ENCODE measurements at places on chromosomes 1 and 21. TPM values are rescaled to one million over a fixed set of nuclear protein-coding genes. Genes with fewer than 3 reads are reported as not detected.

Gene LAMC1
- total RNA-seq = 369 TPM

Gene CCDC181
- total RNA-seq = 0.63 TPM

Gene KLF17
- not detected for total RNA-seq

Gene CD160
- not detected for total RNA-seq

Gene IL6R
- total RNA-seq = 12.4 TPM

GRCh38 chr1:91070298-91070697, 48.5 kb upstream of the ZNF644 start:
- no peak for DNase-seq

GRCh38 chr1:90823686-90824085, 106.6 kb upstream of the BARHL2 start:
- DNase-seq = no peak

- no peak for DNase-seq
Measured at GRCh38 chr1:24427545-24427862, 11.9 kb downstream of the NIPAL3 start.

- no peak for DNase-seq
Measured at GRCh38 chr1:1356166-1356795, 2.1 kb downstream of the MXRA8 start.

DNA sequence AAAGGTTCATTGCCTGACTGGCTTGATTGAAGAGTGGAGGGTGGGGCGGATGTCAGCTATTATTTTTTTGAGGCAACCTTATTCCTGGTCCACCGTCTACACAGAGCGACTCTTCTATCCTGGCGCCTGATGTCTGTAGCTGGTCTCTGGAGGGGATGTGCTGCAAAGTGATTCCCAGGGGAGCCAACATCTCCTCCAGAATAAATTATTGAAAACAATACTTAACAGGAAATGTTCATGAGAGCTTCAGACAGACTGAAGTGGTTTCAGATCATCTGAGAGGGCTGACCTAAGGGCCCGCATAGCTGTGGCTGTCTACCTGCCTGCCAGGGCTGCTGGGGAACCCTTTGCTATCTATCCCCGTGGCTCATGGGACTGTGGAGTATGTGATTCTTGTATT, 66.7 kb downstream of the TEX35 start:
- peak; percentile 46 for DNase-seq

GRCh38 chr1:231147896-231148295, 14.0 kb upstream of the TRIM67 start:
- peak; percentile 53 for DNase-seq

- no peak for DNase-seq
Measured at GRCh38 chr1:6509919-6510291, 18.4 kb upstream of the PLEKHG5 start.

GRCh38 chr1:237394281-237394680, 352.3 kb downstream of the RYR2 start:
- DNase-seq = no peak

DNA sequence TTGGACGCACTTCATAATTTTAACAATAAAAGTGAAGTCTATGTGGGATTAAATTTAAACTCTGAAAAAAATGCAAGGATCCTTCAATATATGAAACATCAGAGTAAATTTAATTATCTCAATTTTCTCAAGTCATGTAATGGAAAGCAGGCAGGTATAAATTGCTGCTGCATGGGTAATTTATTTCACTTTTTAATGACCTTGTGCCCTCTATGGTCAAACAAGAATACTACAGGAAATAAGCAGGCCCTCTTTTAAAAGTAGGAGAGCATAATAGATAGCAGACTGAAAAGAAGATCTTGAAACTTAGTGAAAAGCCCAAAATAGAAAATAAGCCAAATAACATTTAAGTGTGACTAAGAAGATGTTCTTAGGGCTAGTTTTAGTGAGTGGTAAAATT, 22.9 kb downstream of the BCAS2 start:
- no peak for DNase-seq

- no peak for DNase-seq
Measured at GRCh38 chr21:32162727-32163320, 116.0 kb downstream of the MIS18A start.

- DNase-seq = peak; percentile 93
Measured at GRCh38 chr1:163069142-163069541, at the start of gene RGS4. TSS of gene RGS4 (plus strand) at chr1:163069361. CDS start at chr1:163069485, 124 bp downstream.

DNA sequence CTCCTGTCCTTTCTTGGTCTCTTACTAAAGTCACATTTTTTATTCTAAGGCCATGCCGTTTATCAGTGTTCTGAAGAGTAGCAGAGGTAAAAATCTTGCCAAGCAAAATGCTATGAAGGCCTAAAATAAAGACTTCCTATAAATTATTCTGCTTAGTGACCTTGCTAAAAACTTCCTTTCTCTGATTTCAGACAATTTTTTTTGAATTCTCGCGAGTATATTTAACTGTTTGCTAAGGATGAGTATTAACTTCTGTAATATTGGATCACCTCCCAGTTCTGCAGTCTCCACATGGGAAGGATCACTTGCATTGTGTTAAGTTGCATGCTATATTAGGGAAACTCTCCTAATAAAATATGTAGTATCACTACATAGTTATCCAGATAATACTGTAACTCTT, 123.4 kb upstream of the SNX7 start:
- no peak for DNase-seq

DNA sequence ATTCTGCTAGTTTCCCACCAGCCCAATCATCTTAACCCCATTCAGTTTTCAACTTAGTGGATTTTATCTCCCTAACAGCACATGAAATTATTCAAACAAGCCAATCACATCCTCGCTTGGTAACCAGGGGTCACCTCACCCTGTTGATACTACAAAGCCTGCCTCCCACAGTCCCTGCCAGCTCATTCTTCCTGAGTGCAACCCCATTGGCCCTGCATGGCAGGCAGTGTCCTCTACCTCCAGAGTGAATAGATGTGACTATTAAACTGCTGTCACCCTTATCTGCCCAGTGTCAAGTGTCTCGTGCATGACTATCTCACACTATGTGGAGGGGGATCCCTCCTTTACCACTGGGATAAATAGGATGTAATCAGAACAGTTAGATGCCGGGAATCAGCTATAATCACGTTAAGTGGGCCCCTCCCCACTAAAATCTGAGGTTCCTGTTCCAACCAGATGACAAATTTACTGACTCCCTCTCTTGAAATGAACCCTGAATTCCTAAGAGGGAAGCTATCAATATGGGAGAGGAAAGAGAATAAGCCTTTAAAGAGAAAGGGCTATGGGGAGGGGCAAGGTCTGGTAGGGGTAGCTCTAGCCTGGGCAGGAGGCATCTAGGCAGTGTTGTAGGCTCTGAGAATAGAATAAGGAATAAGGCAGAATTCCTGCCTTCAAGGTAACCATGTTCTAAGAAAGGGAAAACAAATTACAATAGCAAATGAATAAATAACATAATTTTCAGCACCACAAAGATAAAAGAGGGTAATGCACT, 155.9 kb downstream of the SLC30A10 start:
- no peak for DNase-seq

GRCh38 chr1:59340411-59341307, 43.8 kb downstream of the FGGY start:
- no peak for DNase-seq

GRCh38 chr21:35077975-35078374, 28.9 kb upstream of the RUNX1 start:
- DNase-seq = no peak

Measured in osteocyte (in vitro differentiated cells).